ENCODE measurements at places on chromosomes 7 and 10.

GRCh38 chr10:131676800-131677421 lies 223.9 kb upstream of the PPP2R2D start:
- DNase-seq = peak; percentile 15

GRCh38 chr10:131102676-131103075 lies 208.8 kb downstream of the TCERG1L start:
- DNase-seq = peak; percentile 12

GRCh38 chr10:71365366-71365765 lies 31.4 kb upstream of the CDH23 start:
- DNase-seq = no peak

DNA sequence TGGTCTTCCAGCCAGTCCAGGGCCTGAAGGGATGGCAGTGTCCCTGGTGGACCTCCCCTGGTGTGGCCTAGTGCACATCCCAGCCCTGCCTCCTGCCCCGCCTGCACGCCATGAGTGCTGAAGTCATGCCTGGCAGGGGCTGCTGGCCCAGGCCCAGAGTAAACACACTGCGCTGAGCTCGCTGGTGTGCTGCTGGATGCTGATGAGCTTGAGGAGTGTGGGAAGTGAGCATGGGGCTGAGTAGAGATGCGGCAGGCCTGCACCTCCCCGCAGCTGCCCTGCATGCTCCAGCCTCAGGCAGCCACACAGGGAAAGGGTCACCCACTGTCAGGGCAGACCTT lies 43.2 kb downstream of the HTRA1 start:
- DNase-seq = peak; percentile 90

Data from NCI-H69 (cell line).